Foreskin fibroblast (primary cell): ENCODE measurements at places on chromosomes 7 and 10.

DNA sequence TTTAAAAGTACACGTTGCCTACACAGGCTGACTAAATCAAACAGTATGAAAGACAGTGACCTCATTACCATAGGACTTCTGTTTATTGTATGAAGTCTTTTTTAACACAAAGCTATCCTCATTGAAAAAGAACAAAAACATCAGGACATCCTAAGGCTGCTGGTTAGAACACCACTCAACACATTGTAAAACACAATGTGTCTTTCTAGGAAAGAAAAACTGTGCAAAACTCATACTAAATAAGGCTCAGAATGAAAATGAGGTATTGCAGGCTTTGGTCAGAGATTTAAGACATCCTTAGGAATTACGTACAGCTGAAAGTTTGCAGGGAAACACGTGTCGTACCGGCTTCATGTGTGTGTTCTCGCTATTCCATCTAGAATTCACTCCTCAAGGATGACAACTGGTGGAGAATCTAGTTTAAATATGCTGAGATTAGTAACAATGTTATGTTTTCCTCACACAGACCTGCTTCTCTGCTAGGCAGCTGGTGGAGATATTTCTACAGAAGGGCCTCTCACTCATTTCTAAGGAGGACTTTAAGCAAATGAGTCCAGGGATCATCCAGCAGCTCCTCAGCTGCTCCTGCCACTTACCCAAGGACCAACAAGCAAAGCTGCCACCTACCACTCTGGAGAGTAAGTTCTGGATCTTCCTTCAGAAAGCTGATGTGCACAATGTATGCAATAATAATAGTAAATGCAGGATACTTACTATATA, 29.3 kb downstream of the SLC39A12 start:
- DNase-seq = peak; percentile 64

GRCh38 chr7:31190906-31191305, 138.8 kb downstream of the ADCYAP1R1 start:
- no peak for DNase-seq

DNA sequence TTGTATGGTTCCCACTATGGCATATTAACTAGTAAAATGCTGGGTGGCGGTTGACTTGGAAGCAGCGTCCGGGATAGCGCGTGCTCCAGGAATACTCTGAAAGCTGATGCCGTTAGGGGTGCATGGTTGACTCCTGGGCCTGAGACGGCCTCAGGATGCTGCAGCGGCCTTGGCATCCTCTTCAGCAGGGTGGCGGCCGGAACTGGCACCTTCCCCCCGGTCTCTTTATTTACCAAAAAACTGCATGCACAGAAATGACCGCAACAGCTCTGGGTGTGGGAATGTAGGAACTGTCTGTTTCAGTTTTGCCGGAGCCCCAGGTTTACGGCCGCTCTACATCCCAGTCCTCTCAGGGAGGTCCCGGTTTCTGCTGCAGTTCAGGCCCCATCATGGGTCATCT, 28.8 kb downstream of the PFKP start:
- DNase-seq = no peak

DNA sequence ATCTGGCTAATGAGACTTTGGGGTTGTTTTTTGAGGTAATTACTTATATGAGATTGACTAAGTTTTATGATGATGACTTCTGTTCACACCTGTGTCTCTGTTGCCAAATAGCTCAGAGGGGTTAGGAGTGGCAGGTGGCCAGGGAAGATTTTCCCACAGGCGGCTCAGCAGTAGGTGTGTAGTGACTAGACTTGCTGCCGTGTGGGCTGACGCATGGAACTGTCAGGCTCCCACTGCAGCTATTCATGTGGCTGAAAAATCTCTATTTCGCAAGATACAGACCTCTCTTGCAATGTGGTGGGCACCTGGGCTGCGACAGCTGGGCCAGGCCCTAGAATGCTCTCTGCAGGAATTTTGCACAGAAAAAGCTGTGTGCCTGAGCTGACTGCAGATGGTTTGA, 1.4 kb downstream of the CPA4 start:
- DNase-seq = peak; percentile 74

- no peak for DNase-seq
Observed at GRCh38 chr7:143885951-143886350, 16.0 kb downstream of the TCAF1 start.

GRCh38 chr7:140200061-140200989, 23.5 kb upstream of the KDM7A start:
- DNase-seq = peak; percentile 41

DNA sequence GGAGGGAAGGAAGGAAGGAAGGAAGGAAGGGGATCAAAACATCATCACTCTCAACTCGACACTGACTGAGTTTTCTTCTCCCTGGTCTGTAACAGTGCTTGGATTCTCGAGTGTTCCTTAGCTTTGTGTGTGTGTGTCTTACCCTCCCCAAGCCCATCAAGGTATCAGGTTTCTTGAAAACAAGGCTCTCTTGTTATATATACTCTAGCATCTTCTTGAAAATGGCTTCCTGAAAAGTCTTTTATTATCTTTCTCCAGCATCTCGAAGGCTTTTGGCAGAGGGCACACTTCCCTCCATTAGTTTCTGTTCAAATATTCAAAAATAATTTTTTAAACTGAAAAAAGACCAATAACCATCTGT, 13.4 kb downstream of the SERPINE1 start:
- peak; percentile 48 for DNase-seq
